ENCODE measurements at places on chromosomes 6 and 20.

GRCh38 chr6:122246906-122247658, 152.4 kb upstream of the HSF2 start:
- no peak for DNase-seq

DNA sequence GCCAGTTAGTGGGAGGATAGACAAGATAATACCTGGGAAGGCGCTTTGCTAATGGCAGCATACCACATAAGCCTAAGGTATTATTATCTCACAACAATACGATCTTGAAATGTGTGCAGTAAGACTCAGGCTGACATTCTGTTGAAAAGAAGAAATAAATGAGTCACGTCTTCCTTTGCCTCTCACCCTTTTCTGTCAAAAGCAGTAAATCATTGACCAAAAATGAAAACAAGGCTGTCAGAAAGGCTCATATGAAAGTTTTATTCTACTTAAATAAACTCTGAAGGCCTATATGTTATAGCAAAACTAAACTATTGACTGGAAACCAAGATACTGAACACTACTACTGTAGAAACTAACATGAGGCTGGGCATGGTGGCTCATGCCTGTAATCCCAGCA, 43.1 kb upstream of the IL20RA start:
- DNase-seq, result no peak

GRCh38 chr6:28258877-28259777, at the start of gene NKAPL:
Gene NKAPL, plus strand, starts transcription at chr6:28259297. Its CDS starts 75 bp downstream, at chr6:28259372.
- DNase-seq, result no peak

DNA sequence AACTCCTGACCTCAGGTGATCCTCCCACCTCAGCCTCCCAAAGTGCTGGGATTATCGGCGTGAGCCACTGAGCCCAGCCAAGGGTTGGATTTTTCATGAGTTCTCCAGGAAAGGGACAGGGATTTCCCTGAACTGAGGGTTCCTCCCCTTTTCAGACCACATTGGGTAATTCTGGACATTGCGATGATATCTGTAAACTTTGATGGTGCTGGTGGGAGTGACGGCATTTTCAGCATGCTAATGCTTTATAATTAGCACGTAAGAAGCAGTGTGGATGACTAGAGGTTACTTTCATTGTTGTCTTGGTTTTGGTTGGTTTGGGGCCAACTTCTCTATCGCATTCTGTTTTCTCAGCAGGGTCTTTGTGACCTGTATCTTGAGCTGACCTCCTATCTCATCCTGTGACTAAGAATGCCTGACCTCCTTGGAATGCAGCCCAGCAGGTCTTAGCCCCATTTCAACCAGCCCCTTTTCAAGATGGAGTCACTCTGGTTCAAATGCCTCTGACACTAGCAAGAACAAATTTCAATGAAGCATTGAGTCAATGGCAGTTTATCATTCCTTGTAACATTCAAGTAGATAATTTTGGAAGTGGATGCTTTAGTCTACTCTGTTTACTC, 156.5 kb downstream of the TTLL2 start:
- no peak for DNase-seq

- no peak for DNase-seq
Measured at GRCh38 chr6:119312875-119313338, 36.7 kb downstream of the MAN1A1 start.

- no peak for DNase-seq
Measured at GRCh38 chr6:36381502-36382389, 5.7 kb downstream of the ETV7 start.

GRCh38 chr20:17832236-17832915, 132.6 kb downstream of the BANF2 start:
- no peak for DNase-seq

- no peak for DNase-seq
Measured at GRCh38 chr6:162951164-162951743, 223.5 kb downstream of the PACRG start.

- DNase-seq, result no peak
Measured at GRCh38 chr6:11931296-11932035, 80.6 kb upstream of the HIVEP1 start.

DNA sequence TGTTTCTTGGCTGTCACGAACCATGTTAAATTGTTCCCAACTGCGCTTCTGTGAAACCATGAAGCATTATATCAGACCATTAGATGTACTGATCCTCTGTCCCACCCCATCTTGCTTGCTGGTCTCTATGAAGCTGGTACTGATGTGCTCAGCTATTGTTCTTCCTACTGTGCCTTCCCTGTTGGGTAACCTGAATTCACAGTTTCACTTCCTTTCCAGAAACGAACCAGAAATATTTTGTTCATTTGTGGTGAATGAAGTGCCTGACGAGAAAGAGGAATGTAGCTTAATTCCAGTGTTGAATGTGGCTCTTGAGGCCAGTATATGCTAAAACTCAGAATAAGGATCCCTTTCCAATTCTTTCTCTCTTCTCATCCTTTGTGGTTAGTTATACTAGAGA, 58.1 kb upstream of the SNAP91 start:
- no peak for DNase-seq

- DNase-seq, result peak; percentile 17
Measured at GRCh38 chr6:7911345-7911725, 747 bp upstream of the TXNDC5 start.

DNA sequence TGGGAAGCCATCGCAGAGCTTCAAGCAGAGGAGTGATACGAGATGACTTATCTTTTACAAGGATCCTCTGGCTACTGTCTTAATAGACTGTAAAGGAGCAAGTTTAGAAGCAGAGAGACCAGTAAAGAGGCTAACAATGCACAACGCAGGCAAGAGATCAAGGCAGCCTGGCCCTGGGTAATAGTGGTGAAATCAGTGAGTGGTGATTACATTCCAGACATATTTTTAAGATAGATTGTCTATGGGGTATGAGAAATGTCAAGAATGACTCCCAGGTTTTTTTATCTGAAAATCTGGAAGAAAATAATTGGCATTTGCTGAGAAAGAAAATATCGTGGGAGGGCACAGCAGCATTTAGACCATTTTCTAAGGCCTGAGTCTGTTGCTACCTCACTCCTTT, 213.6 kb upstream of the HTR1E start:
- DNase-seq, result no peak

GRCh38 chr6:157928428-157928827, 53.2 kb upstream of the SYNJ2 start:
- no peak for DNase-seq

Measured in NCI-H2227 treated with DMSO at 0.1 percent for 48 hours (cell line).